ENCODE measurements at places on chromosomes 12 and 14.

DNA sequence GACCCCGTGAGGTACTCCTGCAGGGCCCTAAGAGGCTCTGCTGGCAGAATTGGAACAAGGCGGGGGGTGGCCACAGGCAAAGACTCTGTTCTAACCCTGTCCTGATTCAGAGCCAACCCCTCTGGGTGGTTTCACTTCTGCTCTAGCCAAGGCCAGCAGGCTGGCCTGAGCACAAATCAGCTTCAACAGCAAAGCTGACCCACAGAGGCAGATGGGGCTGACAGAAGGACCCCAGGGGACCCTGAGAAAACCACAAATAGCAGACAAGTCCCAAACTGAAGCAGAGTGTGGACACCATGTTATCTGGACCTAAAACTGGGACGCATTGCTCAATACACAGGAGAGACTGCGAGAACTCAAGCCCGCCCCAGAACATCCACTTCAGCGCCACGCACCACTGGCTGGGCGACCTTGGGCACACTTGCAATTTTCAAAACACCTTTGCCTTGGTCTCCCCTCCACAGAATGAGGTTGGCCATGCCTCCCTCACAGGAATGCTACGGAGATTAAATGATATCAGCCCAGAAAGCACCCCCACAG, 76.4 kb upstream of the DICER1 start:
- H3K27ac ChIP-seq = no peak overlapping the region
- DNase-seq = no peak
- no peaks in the 10 kb centered on the region for H3K4me1 ChIP-seq

GRCh38 chr12:51480978-51481377, 56.3 kb downstream of the SLC4A8 start:
- no peak overlapping the region for H3K27ac ChIP-seq
- no peak for DNase-seq
- no peaks in the 10 kb centered on the region for H3K4me1 ChIP-seq
- no peaks in the 10 kb centered on the region for H3K27me3 ChIP-seq
- H3K36me3 ChIP-seq = no peaks in the 10 kb centered on the region

GRCh38 chr12:87216436-87216835, 812.8 kb downstream of the C12orf50 start:
- H3K4me3 ChIP-seq = no peak overlapping the region
- H3K27ac ChIP-seq = no peak overlapping the region
- H3K4me1 ChIP-seq = no peaks in the 10 kb centered on the region
- H3K27me3 ChIP-seq = no peaks in the 10 kb centered on the region
- no peaks in the 10 kb centered on the region for H3K36me3 ChIP-seq
- DNase-seq = no peak

DNA sequence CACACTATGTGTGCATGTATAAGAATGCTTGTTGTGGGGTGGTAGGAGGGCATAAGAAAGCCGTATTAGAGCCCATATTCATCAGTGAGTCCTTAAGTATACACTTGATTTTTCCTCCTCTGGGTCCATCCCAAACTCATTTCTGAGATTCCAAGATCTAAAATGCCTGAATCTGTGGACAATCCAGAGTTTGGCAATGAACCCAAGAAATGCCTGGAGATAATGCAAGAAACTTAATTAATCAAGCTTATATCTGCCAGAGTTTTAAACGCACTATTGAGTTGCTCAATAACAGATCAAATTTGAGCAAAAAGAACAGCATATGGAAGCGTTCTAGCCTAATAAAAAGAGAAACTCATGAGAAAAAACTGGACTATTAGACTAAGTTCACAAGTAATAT, 143.4 kb upstream of the NAV3 start:
- H3K36me3 ChIP-seq = no peaks in the 10 kb centered on the region
- H3K27me3 ChIP-seq = no peaks in the 10 kb centered on the region
- no peaks in the 10 kb centered on the region for H3K4me1 ChIP-seq
- no peak overlapping the region for H3K27ac ChIP-seq
- DNase-seq = no peak

DNA sequence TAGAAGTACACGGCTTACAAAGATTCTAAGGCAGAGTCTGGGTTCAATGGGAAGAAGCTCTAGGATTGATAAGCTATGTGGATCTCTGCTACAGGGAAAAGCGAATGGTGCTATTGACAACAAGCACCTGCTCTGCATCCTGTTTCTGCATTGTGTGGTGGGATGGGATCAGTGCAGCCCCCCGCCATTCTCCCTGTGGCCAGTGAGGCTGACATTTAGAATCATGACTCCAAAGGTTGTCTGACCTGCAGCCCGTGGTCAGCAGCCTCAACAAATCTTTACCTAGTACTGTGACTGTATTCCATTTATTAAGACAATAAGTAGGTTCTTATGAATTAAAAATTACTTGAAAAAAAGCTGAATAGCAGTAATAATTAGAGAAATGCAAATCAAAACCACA, 1477.0 kb upstream of the TMEM132C start:
- DNase-seq = no peak
- no peaks in the 10 kb centered on the region for H3K36me3 ChIP-seq
- no peaks in the 10 kb centered on the region for H3K4me1 ChIP-seq
- no peak overlapping the region for H3K27ac ChIP-seq
- no peak overlapping the region for H3K4me3 ChIP-seq

- no peak overlapping the region for H3K27ac ChIP-seq
- DNase-seq = no peak
- peaks cover 59% of the 10 kb centered on the region for H3K36me3 ChIP-seq
- no peaks in the 10 kb centered on the region for H3K27me3 ChIP-seq
- H3K4me3 ChIP-seq = no peak overlapping the region
Measured at GRCh38 chr12:122982477-122982815, 2.0 kb downstream of the ARL6IP4 start.

GRCh38 chr14:94321421-94322271, 1.5 kb downstream of the SERPINA6 start:
- H3K27ac ChIP-seq = no peak overlapping the region
- H3K36me3 ChIP-seq = no peaks in the 10 kb centered on the region
- DNase-seq = no peak
- no peak overlapping the region for H3K4me3 ChIP-seq
- H3K27me3 ChIP-seq = no peaks in the 10 kb centered on the region
- no peaks in the 10 kb centered on the region for H3K4me1 ChIP-seq

GRCh38 chr12:25269701-25270100, 19.0 kb upstream of the KRAS start:
- no peak overlapping the region for H3K4me3 ChIP-seq
- H3K36me3 ChIP-seq = no peaks in the 10 kb centered on the region
- DNase-seq = no peak
- H3K27me3 ChIP-seq = no peaks in the 10 kb centered on the region
- no peaks in the 10 kb centered on the region for H3K4me1 ChIP-seq

- H3K4me1 ChIP-seq = no peaks in the 10 kb centered on the region
- H3K4me3 ChIP-seq = no peak overlapping the region
- H3K36me3 ChIP-seq = no peaks in the 10 kb centered on the region
- no peak overlapping the region for H3K27ac ChIP-seq
Measured at GRCh38 chr12:20525064-20525610, 156.8 kb downstream of the PDE3A start.

DNA sequence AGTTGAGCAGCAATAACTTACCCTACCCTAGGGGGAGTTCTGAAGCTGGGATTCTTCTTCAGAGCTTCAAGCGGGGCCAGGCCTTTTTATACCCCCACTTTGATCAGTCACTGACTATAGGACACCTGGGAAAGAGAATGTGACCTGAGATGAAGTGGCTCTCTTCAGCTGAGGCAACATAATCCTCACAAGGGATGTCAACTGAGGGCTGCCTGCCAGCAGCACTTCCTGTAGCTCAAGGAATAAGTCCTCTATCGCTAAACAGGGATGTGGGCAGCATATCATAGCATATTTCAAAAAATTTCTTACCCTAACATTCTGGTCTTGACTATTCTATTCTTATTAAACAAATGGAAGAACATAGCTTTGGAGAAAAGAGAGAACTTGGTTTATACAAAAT, 17.4 kb downstream of the LGALS3 start:
- H3K27me3 ChIP-seq = no peaks in the 10 kb centered on the region
- no peak overlapping the region for H3K27ac ChIP-seq
- no peaks in the 10 kb centered on the region for H3K4me1 ChIP-seq
- DNase-seq = no peak
- H3K36me3 ChIP-seq = peaks cover 4% of the 10 kb centered on the region
- no peak overlapping the region for H3K4me3 ChIP-seq

GRCh38 chr12:131418884-131419283, 292.0 kb upstream of the SFSWAP start:
- no peaks in the 10 kb centered on the region for H3K27me3 ChIP-seq
- no peaks in the 10 kb centered on the region for H3K36me3 ChIP-seq
- H3K27ac ChIP-seq = no peak overlapping the region
- H3K4me3 ChIP-seq = no peak overlapping the region
- no peaks in the 10 kb centered on the region for H3K4me1 ChIP-seq

GRCh38 chr12:46981622-46982021, 97.8 kb upstream of the PCED1B start:
- H3K4me1 ChIP-seq = no peaks in the 10 kb centered on the region
- H3K4me3 ChIP-seq = no peak overlapping the region
- no peak for DNase-seq
- peaks cover 6% of the 10 kb centered on the region for H3K27me3 ChIP-seq

DNA sequence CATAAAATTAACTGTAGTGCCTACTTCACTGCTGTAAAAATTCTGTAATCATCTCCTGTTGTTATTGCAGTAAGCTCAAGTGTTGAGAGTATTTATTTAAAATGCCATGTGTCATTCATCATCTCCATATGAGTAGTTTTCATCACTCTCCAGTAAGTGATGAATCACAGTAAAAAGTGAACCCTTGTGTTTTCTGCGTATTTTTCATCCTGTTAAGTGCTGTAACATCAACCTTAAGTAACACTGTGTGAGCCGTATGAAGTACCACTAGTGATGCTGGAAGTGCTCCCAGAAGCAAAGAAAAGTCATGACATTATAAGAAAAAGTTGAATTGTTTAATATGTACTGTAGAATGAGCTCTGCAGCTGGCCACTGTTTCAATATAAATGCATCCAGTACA, 55.4 kb downstream of the SLCO1B3 start:
- no peaks in the 10 kb centered on the region for H3K27me3 ChIP-seq
- H3K27ac ChIP-seq = no peak overlapping the region
- no peak overlapping the region for H3K4me3 ChIP-seq
- H3K36me3 ChIP-seq = no peaks in the 10 kb centered on the region

DNA sequence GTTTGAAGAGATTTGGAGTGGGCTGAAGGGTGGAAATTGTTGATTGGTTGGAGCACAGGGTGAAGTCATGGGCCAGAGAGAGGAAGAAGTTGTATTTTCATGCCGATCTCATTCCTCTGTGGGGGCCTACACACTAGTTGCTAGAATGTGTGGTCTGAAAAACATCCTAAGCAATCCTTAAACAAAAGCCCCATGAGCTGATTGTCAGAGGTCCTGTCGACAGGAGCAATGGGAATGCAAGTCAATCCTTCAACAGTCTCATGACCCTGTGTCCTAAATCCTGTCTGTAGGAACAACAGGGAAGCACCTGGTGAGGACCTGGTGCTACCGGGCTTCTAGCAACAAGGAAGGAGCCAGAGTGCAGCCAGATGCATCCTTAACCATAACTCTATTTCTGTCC, 324.0 kb upstream of the TMEM132C start:
- H3K27me3 ChIP-seq = no peaks in the 10 kb centered on the region
- no peaks in the 10 kb centered on the region for H3K36me3 ChIP-seq
- no peaks in the 10 kb centered on the region for H3K4me1 ChIP-seq
- DNase-seq = no peak
- H3K27ac ChIP-seq = no peak overlapping the region
- H3K4me3 ChIP-seq = no peak overlapping the region

DNA sequence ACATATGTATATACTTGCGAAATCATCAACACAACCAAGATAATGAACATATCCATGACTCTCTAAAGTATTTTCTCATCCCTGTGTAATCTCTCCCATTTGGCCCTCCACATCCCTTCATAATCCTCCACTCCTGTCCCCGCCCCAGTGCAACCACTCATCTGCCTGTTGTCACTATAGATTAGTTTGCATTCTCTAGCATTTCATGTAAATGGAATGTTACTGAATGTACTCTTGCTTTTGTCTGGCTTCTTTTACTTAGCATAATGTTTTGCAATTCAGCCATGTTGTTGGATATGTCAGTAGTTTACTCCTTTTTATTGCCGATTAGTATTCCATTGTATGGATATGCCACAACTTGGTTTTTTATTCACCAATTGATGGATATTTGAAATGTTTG, 99.1 kb downstream of the BICD1 start:
- H3K27ac ChIP-seq = no peak overlapping the region
- no peak overlapping the region for H3K4me3 ChIP-seq
- H3K27me3 ChIP-seq = no peaks in the 10 kb centered on the region
- H3K4me1 ChIP-seq = no peaks in the 10 kb centered on the region
- no peak for DNase-seq

DNA sequence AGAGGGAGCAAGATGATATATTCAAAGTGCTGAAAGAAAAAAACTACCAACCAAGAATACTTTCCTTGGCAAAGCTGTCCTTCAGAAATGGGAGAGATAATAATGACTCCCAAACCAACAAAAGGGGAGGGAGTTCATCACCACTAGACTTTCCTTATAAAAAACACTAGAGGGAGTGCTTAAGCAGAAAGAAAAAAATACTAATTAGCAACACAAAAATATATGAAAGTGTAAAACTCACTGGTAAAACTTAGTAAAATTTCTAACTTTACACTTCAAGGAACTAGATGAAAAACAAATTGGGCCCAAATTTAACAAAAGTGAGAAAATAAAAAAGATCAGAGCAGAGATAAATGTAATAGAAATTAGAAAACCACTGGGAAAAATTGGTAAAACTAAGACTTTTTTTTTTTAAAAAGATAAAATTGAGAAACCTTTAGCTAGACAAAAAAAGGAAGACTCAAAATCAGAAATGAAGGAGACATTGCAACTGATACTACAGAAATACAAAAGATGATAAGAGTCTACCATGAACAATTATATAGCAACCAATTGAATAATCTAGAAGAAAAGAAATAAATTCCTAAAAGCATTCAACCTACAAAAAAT, 60.4 kb upstream of the FAR2 start:
- no peaks in the 10 kb centered on the region for H3K36me3 ChIP-seq
- H3K27ac ChIP-seq = no peak overlapping the region
- H3K27me3 ChIP-seq = no peaks in the 10 kb centered on the region
- no peak overlapping the region for H3K4me3 ChIP-seq
- H3K4me1 ChIP-seq = no peaks in the 10 kb centered on the region
- no peak for DNase-seq

- no peak overlapping the region for H3K27ac ChIP-seq
- no peak for DNase-seq
- H3K4me1 ChIP-seq = no peaks in the 10 kb centered on the region
Measured at GRCh38 chr12:48334808-48335207, 15.9 kb downstream of the ZNF641 start.

- H3K27ac ChIP-seq = no peak overlapping the region
- H3K27me3 ChIP-seq = no peaks in the 10 kb centered on the region
- no peak overlapping the region for H3K4me3 ChIP-seq
- no peaks in the 10 kb centered on the region for H3K36me3 ChIP-seq
Measured at GRCh38 chr12:104454997-104455396, 1.8 kb upstream of the CHST11 start.

- DNase-seq = no peak
- no peaks in the 10 kb centered on the region for H3K27me3 ChIP-seq
- peak within 1 kb of the TSS; percentile 48 for H3K4me3 ChIP-seq
- no peaks in the 10 kb centered on the region for H3K36me3 ChIP-seq
- H3K27ac ChIP-seq = no peak within 1 kb of the TSS
Measured at GRCh38 chr14:90815822-90816662, at the start of gene TTC7B. Gene TTC7B (minus strand): TSS chr14:90816430. CDS start chr14:90816295, 135 bp downstream.

All from left lung (tissue), 14 donors.